CD4-positive, alpha-beta T cell treated with Interleukin-2 at 100 ng/mL for 4 hours (primary cell): ENCODE measurements at places on chromosomes 1 and 21.

DNA sequence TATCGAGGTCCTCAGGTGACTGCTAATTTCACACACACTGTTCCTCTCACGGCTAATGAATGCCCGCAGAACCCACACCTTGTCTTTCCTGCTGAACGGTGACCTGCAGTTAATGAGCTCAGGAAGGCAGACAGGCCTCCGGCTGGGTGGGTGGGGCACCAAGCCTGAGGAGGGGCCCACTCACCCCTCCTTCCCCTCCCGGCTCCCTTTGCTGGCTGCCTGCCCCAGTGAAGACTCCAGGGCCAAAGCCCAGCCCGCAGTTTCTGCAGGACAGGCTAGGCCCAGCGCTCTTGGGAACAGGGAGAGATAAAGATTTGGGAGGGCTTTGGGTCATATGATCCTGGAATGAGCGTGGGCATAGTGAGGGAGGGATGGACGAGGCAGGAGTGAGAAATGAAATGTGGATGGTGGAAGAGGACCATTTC is 26.4 kb downstream of the FOXO6 start:
- no peak for DNase-seq

DNA sequence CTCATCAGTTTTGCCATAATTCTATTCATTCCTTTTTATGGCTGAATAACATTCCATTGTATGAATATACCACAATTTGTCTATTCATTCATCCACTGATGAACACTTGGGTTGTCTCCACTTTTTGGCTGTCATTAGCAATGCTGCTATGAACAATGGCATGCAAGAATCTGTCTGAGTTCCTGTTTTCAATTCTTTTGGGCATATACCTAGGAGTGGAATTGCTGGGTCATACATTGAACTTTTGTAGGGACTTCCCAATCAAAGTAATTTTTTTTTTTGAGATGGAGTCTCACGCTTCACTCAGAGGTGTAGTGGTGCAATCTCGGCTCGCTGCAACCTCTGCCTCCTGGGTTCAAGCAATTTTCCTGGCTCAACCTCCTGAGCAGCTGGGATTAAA is 34.9 kb downstream of the AADACL4 start:
- DNase-seq: no peak

GRCh38 chr1:74690909-74691308 is 17.3 kb upstream of the ERICH3 start:
- no peak for DNase-seq

DNA sequence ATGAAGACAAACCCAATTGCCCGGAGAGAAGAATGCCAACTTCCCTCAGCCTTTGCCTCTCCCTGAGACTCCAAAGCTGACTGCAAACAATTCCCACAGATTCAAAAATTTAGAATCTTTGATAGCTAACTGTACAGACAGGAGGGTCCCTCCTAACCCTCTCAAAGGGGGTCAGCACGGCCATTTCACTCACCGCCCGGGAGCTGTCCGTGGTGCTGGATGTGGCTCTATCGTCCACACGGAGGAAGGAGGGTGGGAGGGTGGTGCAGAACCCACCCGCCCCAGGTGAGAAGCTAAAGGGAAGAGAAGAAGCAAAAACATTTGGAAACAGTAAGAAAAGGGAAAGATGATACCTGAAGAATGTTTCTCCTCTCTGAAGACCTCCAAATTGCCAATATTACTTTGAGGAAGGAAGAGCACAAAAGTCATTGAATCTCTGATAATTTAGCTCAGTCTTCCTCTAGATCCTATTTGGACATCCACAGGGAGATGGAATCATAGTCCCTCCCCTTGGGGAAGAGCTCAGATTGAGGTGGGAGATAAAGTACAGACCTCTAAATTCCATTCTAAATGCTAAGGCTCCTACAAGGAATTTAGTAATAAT is 45.6 kb downstream of the RHBG start:
- DNase-seq: no peak

DNA sequence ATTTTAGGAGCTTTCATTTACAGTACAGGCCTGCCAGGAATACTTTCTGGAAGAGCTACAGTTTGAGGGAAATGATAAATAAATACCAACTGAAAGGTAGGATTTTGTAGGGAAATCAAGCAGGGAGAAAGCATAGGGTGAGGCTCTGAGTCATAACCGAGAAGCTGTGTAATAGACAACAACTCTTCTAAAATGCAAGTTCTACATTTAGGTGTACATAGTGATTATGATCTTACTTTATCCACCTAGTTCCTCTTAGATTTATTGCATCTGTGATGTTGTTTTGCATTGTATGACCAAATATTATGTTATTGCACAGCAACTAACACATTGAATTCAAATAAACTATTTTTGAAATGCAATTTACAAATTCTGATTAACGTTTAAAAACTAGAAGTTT is 819.3 kb downstream of the PLA2G4A start:
- DNase-seq: no peak

DNA sequence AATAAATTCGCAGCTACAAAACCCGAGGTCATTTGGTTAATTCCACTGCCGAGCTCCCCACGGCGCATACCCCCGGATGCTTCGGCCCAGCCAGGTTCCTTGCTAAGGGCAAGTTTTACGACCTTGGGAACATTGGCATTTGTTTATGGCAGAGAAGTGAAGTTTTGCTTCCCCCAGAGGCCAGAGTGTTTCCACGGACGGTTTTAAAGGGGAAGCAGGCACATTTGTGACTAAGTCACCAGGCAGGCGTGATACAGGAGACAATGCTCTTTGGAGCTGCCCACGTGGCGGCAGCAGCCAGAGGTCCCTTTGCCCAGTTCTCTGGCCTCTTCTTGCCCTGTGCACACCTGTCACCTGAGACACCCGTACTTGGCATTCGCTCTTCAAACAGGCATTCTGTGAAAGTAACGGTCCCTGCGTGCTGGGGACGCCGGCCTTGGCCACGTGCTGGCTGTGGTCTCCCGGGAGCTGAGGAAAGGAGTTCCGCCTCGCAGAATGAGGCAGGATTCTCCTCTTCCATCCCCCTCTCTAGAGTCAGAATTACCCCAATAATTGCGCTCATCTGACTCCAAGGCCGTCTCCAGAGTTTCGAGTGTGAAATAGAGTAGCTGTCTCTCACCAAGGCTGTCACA is 138.3 kb downstream of the PRDM16 start:
- DNase-seq: no peak

DNA sequence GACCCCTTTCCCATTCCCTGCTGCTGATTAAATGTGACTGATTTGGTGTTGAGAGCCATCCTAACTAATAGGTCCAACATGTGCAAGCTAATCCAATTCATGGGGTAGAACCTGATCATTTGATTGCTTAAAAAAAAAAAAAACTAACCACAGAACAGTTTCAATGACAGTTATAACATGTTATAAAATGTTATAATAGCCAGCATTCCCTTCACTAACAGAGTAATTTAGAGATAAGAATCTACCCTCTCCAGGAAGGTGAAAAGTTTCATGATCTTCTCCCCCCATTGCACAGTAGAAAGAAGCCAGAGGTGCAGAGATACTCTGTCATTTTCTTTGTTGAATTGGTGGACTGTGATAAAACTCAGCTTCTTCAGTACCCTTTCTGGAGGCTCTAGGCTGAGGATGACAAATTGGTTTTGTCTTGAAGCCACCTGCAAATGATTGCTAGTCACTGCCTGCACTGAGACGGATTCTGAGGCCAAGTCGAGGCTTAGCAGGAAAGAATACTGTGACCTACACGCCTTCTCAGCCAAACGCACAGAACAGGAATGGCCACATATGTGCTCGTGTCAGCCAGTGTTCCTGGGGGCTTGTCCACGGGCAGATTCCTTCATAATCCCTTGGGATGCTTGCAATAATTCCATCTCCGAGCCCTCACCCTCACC is 215.7 kb upstream of the IRF2BP2 start:
- no peak for DNase-seq

- DNase-seq: no peak
Observed at GRCh38 chr1:85128316-85128715, 72.5 kb downstream of the SYDE2 start.

DNA sequence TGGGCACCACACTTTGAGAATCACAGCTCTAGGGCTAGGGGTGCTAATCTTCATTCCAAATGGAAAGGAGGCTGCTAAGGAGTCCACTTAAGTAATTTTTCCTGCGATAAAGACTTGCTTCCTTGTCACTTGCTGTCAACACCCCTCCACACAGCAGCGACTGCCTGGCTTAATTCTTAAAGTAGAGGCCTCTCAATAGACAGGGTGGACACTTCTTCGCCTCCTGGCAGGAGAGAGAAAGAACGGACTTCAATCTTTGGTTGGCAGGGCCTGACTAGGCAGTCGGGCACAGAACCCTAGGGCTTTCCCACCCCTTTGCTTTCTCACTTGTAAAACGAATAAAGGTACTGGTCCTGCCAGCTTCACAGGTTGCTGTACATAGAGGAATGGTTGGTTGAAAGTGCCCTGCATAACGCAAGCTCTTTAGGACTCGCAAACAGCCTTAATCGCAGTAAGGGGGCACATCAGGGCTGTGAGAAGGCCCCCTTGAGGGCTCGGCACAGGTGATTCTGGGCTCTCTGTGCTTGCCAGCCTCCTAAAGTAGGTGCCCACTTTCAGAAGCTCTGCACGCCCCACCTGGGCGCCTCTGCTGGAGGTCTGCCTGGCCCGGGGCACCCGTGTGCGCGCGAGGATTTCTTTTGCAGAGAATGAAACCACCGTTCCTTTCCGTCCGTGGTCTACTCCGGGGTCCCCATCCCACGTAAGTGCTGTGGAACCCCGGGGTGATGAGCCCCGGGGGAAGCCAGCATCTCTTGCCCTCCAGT is 47.6 kb upstream of the CD34 start:
- DNase-seq: no peak

DNA sequence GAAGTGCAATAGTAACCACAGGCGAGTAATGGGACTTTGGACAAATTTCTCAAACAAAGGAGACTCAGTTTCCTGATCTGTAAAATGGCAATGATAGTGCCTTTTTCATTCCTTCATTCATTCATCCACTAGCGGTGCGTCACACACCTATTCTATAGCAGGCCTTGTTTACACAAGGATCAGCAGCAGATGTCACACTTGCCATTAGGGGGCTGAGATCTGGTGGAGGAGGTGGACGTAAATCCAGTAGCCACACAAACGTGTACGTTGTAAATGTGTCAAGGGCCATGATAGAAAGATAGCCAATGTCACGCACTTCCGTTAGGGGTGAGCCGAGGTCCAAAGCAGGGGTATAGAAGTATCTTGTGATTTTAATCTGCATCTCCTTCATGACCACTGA is 34.2 kb downstream of the SERINC2 start:
- no peak for DNase-seq

- peak; percentile 91 for DNase-seq
Observed at GRCh38 chr1:100440075-100440809, 87.9 kb downstream of the CDC14A start.

GRCh38 chr1:100699744-100700143 is 19.8 kb upstream of the VCAM1 start:
- DNase-seq: no peak

DNA sequence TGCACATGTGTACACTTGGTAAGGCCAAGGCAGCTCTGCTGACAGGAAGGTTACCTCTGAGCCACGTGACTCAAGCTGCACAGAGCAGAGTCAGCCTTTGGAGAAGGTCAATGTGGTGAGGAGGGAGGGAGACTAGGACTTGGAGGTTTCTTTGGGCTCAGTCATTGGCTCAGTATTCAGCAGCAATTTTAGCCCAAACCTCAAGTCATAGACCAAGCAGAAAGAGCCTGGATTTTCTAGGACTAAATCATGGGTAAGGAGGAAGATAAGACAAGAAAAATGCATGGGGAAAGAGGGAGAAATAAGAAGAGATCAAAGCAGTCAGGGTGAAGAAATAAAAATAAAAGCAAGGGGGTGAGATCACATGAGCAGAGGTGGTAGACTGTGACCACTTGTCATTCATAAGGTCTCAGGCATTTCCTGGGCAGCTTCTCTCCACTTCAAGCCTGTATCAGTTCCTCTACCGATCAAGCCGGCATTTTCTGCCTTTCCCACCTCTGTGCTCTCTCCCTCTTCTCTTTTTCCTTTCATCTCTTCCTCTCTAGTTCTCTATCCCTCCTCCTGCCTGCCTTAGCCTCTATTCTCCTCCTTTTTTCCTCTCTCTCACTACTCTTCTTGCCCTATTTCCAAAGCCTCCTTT is 51.7 kb upstream of the DUSP10 start:
- DNase-seq: peak; percentile 28

DNA sequence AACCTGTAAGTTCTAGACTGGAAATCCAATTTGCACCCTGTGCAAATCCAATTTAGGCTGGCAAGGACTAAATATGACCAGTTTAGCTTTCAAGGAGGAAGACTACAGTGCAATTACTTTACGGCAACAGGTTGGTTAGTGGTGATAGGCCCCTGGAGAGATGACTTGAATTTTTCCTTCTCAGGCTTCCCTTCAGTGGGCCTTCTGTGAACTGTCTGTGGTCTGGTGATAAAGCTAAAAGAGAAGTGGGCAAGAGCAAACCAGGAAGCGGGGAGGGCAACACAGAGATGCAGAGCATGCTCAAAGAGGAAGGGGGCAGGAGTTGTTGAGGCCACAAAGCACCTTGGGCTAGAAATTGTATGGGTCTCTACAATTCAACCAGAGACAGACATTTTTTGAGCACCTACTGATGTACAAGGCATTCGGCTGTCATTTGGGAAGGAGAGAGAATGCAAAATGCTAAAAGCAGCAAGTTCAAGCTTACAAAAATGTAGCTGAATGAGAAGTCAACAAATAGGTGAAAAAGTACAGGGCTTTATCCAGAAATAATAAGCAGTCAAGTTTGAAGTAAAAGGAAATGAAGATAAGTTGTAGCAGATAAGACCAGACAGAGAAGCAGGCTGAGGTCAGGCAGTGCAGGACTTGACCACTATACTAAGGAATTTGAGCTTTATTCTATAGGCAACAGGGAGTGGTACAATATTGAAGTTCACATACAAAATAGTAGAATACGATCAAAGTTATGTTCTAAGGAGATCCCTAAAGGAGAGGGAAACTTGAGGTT is 23.9 kb downstream of the INPP5B start:
- DNase-seq: no peak
